DND-41 (cell line): ENCODE measurements at places on chromosomes 3 and 15.

DNA sequence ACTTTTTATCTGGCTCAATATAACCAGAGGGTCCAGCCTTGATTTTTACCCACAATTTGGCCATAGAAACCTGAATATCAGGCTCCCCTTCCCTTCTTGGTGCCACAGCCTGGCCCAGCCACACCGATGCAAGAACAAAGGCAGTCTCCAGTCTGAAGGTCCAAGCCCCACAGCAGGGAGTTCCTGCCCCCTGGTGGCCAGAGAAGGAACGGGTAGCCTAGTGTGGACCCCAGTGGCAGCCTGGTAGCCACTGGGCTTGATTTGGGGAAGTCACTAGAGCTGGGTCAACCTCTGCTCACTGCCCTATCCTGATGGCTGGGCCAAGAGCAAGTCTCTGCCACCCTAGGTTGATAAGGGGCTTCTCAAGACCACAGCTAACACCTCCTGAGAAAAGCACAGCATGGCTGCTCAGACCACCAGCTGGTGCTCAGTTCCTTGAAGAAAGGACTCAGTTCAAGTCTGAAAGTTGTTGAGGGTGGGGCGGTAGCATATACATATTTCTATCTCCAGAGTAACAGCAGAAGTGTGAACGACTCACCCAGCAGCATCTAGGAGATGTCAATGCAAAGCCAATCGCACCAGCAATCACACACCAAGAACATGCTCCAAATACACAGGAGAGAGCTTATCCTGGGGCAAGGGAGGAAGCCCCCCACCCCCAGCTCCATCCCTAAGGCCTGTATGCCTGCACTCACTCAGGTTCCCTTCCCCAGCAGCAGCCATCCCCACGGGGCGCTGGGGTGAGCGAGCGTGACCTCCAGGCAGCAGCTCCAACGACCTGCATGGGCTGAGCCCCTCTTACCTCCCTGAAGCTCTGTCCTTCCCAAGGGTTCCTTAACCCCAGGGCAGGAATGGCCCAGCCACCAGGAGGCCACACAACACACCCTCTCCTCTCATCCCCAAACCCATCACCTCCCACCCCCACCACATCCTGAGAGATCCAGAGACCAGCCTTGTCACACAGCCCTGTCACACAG, 7.6 kb downstream of the PFKFB4 start:
- no peaks in the 10 kb centered on the region for H3K27me3 ChIP-seq
- 0 out of 2 replicates have a peak, but pooled peaks cover under 1% of the 10 kb centered on the region for H3K4me1 ChIP-seq
- H3K4me3 ChIP-seq: no peak overlapping the region
- H3K27ac ChIP-seq: no peak overlapping the region
- peaks cover 20% of the 10 kb centered on the region; the same call in 1 of the 2 replicates for H3K36me3 ChIP-seq

GRCh38 chr3:23900744-23901143, 16.0 kb downstream of the NKIRAS1 start:
- H3K4me1 ChIP-seq: no peaks in the 10 kb centered on the region
- DNase-seq: no peak
- no peak overlapping the region for H3K4me3 ChIP-seq
- H3K36me3 ChIP-seq: peaks cover 27% of the 10 kb centered on the region; the same call in 1 of the 2 replicates

- H3K4me3 ChIP-seq: no peak overlapping the region
- H3K27ac ChIP-seq: no peak overlapping the region
- no peaks in the 10 kb centered on the region for H3K4me1 ChIP-seq
- no peak for DNase-seq
Measured at GRCh38 chr3:17054301-17054981, 169.7 kb downstream of the PLCL2 start.

DNA sequence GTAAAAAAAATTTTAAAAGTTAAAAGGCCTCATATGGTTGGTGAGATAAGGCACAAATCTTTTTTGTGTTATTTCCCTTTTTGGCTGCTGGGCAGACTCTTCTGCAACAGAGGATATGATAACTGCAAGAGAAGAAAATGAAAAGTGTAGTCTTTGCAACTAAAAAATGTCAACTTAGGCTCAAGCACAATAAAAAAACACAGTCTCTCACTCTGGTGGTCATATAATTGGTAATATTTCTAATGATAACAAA, 15.4 kb downstream of the COMMD2 start:
- H3K4me1 ChIP-seq: no peaks in the 10 kb centered on the region
- H3K36me3 ChIP-seq: peaks cover 18% of the 10 kb centered on the region; the same call in 1 of the 2 replicates
- H3K27ac ChIP-seq: no peak overlapping the region
- H3K4me3 ChIP-seq: no peak overlapping the region
- no peaks in the 10 kb centered on the region for H3K27me3 ChIP-seq
- DNase-seq: no peak

DNA sequence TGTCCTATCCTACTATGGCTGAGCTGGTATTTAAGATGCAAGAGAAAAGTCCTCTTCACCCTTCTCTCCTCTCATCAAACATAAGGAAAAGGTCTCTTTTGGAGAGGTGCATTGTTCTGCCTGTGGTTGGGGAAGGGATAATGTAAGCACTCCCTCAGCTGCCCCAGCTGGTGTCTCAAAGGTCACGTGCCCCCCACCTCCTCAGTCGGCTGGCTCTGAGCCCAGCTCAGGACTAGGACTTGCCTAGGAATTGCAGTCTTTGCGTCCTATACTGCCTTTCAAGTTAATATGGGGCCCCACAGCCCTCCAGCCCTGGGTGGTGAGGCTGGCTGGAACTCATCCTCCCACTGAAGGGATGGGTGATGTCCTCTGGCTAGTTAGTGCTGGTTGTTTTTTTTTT, 29.7 kb downstream of the OR4F15 start:
- DNase-seq: no peak
- H3K4me1 ChIP-seq: no peaks in the 10 kb centered on the region
- H3K27me3 ChIP-seq: peaks cover 10% of the 10 kb centered on the region
- H3K4me3 ChIP-seq: no peak overlapping the region

GRCh38 chr3:181709537-181710279, 2.0 kb upstream of the SOX2 start:
- DNase-seq: peak; percentile 65
- H3K4me3 ChIP-seq: no peak overlapping the region
- no peaks in the 10 kb centered on the region for H3K36me3 ChIP-seq
- no peak overlapping the region for H3K27ac ChIP-seq

DNA sequence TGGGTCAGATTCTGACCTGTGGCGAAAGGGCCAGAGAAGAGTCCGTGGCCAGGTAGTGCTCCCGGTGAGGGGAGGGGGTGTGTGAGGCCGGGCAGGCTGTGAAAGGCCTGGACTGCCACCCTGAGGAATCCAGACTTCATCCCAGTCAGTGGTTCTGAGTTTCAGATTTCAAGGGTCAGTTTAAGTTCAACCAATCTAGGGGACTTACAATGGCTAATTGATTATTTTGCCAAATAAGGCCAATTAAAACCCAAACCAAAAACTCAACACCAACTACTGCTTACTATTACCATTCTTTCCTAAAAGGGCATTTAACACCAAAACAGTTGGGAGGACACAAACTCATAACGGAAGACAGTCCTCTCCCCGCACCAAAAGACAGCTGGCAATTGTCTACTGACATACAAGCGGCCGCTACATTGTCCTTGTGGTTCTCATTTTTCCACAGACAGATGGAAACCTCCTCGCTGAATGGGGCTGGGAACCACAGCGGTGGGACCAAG, 30.5 kb downstream of the TMEM44 start:
- H3K27me3 ChIP-seq: no peaks in the 10 kb centered on the region
- H3K4me1 ChIP-seq: no peaks in the 10 kb centered on the region
- peaks cover 45% of the 10 kb centered on the region for H3K36me3 ChIP-seq
- no peak for DNase-seq
- no peak overlapping the region for H3K27ac ChIP-seq

GRCh38 chr15:77860071-77860691, 217.3 kb downstream of the TBC1D2B start:
- H3K4me1 ChIP-seq: no peaks in the 10 kb centered on the region
- H3K27me3 ChIP-seq: peaks cover 14% of the 10 kb centered on the region
- no peaks in the 10 kb centered on the region for H3K36me3 ChIP-seq
- H3K27ac ChIP-seq: no peak overlapping the region
- H3K4me3 ChIP-seq: no peak overlapping the region

DNA sequence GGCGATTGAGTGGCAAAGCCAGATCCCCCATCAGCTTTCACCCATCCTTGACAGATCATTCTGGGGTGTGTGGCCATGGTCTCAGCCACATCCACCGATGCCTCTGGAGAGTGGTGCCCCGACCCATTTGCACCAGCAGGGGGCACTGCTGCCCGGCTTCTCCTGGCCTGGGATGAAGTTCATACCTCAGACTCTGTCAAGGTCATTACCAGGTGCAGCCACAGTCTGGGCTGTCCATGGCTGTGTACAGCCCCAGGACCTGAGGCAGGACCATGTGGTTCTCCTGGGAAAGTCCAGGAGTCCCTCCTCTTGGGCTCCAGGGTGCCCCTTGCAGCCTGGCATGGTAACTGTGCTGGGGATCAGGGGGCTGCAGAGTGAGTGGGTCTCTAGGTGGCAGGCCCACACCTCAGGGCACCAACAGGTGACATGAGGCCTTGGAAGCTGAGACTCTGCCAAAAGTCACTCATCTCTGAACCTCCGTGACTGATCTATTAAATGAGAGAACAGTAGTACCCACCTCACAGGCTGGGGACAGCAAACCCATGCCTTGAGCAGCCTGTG, 67.2 kb downstream of the CACNA2D2 start:
- H3K27me3 ChIP-seq: peaks cover 9% of the 10 kb centered on the region
- H3K36me3 ChIP-seq: no peaks in the 10 kb centered on the region
- no peaks in the 10 kb centered on the region for H3K4me1 ChIP-seq
- DNase-seq: peak; percentile 63

DNA sequence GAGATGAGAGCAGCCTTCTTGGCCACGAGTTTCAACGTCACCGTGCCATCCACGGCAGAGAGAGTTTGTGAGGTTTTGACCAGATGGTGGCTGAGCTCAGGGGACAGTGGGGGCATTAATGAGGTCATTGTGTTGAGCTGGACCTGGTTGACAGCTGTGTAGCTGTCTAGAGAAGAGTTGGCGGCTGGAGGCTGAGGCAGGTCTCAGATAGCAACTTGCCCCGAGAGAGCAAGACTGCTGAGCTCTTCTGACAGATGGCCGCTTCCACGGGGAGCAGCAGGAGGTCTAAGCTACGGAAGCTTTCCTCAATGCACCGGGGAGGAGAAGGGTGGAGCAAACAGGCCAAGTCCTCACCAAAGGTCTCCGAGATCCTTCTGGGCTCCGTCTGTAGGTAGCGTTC, 44.8 kb upstream of the EIF5A2 start:
- H3K4me1 ChIP-seq: no peaks in the 10 kb centered on the region
- DNase-seq: no peak
- no peaks in the 10 kb centered on the region for H3K27me3 ChIP-seq

DNA sequence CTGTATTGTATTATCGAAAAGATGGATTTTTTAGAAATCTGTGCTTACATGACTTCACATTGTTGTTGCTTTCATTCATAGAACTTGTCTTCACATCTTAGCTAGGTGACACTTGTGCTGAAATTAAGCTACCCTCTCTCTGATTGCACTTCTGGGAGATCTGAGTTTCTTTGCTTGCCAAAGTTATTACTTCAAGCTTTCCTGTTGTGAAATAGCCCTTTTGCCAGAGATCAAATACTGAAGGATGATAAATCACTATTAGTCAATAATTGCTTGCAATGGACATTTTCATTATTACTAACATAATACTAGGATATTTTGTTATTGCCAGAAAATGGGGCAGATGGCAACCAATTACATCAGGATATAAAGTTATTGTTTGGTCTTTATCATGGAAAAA, 34.7 kb downstream of the PIK3CA start:
- DNase-seq: no peak
- H3K4me3 ChIP-seq: no peak overlapping the region
- H3K4me1 ChIP-seq: peaks cover 15% of the 10 kb centered on the region
- no peaks in the 10 kb centered on the region for H3K27me3 ChIP-seq

- H3K27me3 ChIP-seq: no peaks in the 10 kb centered on the region
- H3K27ac ChIP-seq: no peak overlapping the region
- H3K4me3 ChIP-seq: no peak overlapping the region
- H3K36me3 ChIP-seq: no peaks in the 10 kb centered on the region
- DNase-seq: no peak
Measured at GRCh38 chr15:61318301-61318700, 89.2 kb upstream of the RORA start.

- no peak overlapping the region for H3K27ac ChIP-seq
- H3K27me3 ChIP-seq: no peaks in the 10 kb centered on the region
- H3K36me3 ChIP-seq: 0 out of 2 replicates have a peak, but pooled peaks cover 7% of the 10 kb centered on the region
- DNase-seq: no peak
- no peaks in the 10 kb centered on the region for H3K4me1 ChIP-seq
Measured at GRCh38 chr3:23882487-23882918, 34.3 kb downstream of the NKIRAS1 start.

GRCh38 chr3:67196677-67197076, 198.6 kb downstream of the KBTBD8 start:
- no peaks in the 10 kb centered on the region for H3K27me3 ChIP-seq
- no peaks in the 10 kb centered on the region for H3K36me3 ChIP-seq
- no peak overlapping the region for H3K4me3 ChIP-seq
- DNase-seq: no peak

GRCh38 chr3:191141728-191142127, 57.3 kb upstream of the OSTN start:
- H3K4me3 ChIP-seq: no peak overlapping the region
- DNase-seq: no peak
- H3K27me3 ChIP-seq: no peaks in the 10 kb centered on the region
- H3K4me1 ChIP-seq: no peaks in the 10 kb centered on the region
- no peaks in the 10 kb centered on the region for H3K36me3 ChIP-seq
- H3K27ac ChIP-seq: no peak overlapping the region

DNA sequence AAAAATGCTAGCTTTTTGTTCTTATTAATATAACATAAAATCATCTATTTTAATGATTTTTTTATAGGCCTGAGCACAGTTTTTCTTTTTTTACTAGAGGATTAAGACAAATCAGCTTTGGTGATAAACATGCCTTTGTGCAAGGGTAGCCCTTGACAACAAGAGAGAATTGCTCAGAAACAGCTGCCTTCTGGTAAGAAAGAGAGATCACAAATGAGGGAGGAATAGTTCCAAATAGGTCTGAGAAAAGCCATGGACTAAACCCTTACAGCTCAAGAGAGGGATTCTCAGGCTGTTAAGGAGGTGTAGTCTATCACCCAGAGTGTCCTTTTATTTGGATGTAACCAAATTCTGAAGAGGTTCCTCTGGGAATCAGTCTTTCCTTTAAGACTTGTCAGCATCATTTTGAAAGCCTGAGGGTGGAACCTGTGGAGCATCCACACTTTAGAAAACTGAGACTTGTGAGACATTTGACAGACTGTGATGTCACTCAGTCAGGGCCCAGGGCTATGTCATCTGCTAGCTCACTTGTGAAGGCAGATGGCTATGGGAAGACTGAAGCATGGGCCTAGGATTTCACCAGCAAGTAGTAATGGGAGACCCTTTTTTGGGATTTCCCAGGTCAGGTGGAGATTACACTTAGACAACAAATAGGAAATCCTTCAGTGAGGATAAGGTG, 102.9 kb upstream of the KCNAB1 start:
- peaks cover under 1% of the 10 kb centered on the region for H3K27me3 ChIP-seq
- no peak for DNase-seq
- no peaks in the 10 kb centered on the region for H3K36me3 ChIP-seq
- no peak overlapping the region for H3K4me3 ChIP-seq
- no peak overlapping the region for H3K27ac ChIP-seq
- H3K4me1 ChIP-seq: no peaks in the 10 kb centered on the region

DNA sequence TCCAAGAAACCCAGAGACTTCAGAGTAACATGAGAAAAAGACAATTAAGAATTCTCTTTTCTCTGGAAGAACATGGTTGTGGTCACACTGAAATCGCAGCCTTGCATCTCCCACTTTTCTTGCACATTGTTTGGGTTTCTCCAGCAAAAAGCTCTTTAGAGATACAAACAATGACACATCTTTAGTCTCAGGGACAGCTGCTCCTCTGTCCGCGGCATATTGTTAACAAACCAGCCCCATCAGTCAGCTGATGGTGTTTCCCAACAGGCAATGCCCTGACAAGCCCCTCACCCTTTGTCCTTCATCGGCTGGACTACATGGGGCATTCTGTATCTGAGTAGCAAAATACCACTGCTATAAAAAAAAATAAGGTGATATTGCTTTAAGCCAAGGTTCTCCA, 53.4 kb downstream of the UMPS start:
- H3K4me3 ChIP-seq: no peak overlapping the region
- peaks cover 9% of the 10 kb centered on the region; the same call in 1 of the 2 replicates for H3K4me1 ChIP-seq
- H3K36me3 ChIP-seq: no peaks in the 10 kb centered on the region
- H3K27ac ChIP-seq: no peak overlapping the region
- H3K27me3 ChIP-seq: no peaks in the 10 kb centered on the region
